NCI-H1694 treated with DMSO at 0.1 percent for 48 hours (cell line): ENCODE measurements at places on chromosomes 1 and 21.

- DNase-seq = no peak
These were observed 8.0 kb downstream of the ZNF669 start for GRCh38 chr1:247096112-247096511.

DNA sequence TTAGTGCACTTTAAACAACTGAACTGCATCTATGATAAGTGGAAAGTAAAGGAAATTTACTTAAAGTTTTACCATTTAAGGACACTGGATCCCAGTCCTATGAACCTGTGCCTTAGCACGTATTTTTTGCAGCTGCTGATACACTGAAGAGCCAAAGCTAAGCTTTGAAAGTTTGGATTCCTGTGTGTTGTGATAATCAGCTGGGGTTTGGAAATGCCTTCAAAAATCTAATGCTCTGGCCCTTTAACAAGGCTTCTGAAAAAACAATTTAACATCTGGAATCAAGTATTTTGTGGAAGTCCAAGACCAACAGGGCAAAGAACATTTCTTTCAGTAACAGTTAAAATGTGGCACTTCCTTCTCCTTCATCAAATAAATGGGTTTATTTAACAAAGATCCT lies 51.8 kb downstream of the DDAH1 start:
- no peak for DNase-seq

DNA sequence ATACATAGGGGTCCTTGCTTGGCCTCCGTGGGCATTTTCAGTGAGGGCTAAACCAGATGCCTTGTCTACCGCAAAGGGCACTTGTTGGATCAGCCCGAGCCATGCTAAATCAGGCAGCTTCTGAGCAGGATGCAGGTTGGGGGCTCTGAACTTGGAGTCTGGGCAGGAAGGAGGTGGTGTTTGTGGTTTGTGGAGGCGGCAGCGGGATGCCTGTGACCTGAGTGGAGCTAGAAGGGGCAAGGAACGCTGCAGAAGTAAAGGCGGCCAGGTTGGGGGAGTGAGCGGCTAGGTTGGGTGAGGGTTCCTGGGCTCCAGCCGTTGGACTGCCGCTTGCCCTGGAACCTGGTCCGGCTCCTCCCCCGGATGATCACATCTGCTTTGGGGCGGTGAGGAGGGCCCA lies 183.9 kb downstream of the CAMTA1 start:
- no peak for DNase-seq

DNA sequence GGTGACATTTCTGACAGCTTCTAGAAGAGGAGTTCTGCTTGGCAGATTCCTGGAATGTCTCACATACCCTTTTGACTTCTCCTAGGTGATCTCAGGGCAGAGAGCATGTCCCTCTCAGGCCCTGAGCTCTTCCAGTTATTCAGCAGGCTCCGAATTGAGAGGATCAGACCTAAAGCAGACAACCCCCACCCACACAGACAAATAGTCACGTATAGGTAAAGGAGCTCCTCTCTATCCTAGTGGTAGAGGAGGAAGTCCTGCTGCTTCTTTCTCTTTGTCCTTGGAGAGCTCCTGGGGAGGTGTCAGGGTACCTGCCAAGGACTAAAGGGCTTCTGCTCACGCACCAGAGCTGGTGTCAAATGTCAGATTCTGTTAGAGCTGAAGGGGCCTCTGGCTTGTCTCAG lies 128.1 kb downstream of the IER5 start:
- DNase-seq = no peak

DNA sequence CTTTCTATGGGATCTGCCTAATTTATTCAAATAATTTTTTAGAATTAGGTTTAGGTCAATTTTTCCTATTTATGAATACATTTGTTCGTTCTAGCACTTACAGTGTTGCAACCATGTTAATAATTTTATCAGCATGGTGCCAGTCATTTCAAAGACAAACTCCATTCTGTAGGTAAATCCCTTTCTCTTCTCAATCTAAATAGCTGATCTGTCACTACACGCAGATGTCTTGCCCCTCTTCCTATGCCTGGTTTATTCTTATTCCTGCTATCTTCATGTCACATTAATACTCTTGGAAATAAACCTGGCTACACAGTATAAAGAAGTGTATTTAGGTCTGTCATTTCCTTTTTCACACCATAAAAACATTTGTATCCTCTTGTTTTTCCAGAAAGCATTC lies 1172.4 kb downstream of the BRINP3 start:
- no peak for DNase-seq

- peak; percentile 19 for DNase-seq
These were observed 12.7 kb downstream of the C1QB start for GRCh38 chr1:22665752-22666151.

- DNase-seq = no peak
These were observed 1.2 kb downstream of the NT5C1A start for GRCh38 chr1:39670689-39671088.

- no peak for DNase-seq
These were observed 26.1 kb downstream of the PCAT6 start for GRCh38 chr1:202836623-202837403.

- no peak for DNase-seq
These were observed 184.8 kb upstream of the COA6 start for GRCh38 chr1:234188454-234188792.

GRCh38 chr1:64841330-64842065 lies 96.6 kb downstream of the RAVER2 start:
- DNase-seq = no peak

- peak; percentile 60 for DNase-seq
These were observed 90.2 kb downstream of the ESRRG start for GRCh38 chr1:216632980-216633379.

DNA sequence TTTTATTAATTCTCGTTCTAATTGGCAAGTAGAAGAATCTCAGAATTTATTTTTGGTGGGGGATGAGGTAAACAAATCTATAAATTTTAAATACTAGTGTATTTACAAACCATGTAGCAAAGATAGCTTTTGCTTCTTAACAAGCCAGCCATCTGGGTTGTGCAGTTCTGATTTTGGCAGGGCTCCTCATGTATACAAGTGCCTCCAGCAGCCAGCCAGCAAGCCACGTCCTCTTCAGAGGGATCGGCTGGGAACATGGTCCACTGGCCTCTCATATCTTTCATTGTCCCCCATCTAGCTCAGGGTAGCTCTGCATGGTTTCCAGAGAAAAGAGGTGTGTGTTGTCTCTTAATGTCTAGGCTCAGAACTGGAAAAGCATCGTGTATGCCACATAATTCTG lies 659.1 kb downstream of the MRPL39 start:
- peak; percentile 69 for DNase-seq

DNA sequence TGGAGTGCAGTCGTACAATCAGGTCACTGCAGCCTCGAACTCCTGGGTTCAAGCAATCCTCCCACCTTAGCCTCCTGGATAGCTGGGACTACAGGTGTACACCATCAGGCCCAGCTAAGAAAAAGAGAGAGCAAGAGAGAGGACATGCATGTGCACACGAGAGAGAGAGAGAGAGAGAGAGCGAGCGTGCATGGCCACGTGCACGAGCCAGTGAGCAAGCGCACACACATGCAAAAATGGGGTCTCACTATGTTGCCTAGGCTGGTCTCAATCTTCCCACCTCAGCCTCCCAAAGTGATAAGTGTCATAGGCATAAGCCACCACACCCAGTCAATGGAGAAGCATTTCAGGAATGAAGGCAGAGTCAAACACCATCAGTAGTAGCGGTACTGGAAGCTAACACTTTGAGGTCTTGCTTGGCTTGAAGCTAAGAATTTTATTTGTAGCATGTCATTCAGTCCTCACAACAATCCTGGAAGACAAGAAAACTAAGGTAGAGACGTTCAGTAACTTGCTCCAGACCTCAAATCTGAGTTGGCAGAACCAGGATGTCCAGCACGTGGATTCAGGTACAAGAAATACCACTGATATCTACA lies 14.5 kb downstream of the GNB1 start:
- DNase-seq = no peak

DNA sequence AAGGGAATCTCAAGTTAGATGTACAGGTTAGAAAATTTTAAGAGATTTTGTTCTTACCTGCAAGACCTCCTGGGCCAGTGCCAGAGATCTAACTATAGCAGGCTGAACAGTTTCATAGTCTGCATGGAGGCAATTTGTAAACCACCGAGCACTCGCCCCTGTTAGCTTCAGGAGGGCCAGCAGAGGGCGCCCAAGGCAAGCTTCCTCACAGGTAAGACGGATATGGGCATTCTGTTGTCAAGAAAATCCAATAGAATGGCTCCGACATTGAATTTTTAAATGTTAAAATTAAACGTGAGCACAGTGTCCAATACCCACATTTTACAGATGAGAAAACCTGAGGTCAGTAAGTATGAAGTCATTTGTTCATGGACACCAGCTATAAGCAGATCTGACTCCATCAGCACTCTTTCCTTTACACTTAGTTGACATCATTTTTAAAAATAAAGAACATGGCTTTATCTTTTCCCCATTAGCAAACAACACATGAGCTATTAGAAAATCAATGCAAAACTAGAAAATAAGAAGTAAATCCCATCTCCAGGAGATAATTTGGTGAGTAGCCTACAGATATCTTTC lies 2.2 kb downstream of the REG4 start:
- peak; percentile 62 for DNase-seq

DNA sequence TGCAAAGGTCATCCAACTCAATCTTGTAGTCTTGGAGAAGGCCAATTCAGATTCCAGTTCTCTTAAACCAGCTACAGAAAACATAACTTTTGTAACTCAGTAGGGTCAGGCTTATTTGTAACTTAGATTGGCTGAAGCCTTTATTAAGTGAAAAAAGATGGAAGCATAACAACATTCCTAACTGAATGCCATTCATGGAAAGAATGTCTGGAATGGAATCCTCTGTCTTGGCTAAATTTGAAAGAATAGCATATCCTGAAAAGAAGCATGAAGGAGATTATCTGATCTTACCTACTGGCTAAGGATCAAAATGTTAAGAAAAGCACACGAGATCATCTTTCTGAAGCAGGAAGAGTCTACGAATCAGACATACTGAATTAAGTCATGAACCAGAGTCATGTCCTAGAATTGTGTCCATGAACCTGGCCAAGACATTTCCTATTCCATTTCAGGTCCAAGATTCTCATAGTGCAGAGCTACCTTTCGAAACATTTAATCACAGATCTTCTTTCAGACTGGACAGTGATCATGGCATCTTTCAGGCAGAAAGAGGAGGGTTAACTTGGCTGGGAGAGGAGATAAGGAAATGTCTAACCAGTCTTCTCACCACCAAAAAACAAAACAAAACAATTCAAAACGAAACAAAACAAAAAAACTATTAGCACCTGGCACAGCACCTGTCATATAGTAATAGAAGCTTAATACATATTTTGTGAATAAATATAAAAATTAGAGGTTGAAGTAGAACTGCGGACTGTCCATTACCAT lies 75.6 kb downstream of the XCL2 start:
- no peak for DNase-seq

DNA sequence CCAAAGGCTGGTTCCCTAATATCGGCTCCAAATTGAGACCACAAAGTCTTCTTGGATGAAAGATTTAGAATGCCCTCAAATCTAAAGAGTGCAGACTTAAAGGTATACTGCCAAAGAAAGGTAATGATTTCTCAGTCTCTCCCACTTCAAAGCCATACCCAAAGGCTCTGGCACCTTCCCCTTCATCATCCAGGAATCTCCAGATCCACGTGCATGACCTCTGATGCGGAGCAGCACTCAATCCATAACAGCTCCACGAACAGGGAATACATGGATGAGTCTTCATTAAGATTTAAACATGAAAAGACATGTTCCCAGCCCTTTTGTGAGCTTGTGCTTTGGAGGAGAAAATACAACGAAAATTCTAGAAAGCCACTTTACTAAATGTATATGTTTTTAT lies 453.9 kb downstream of the DSCAM start:
- DNase-seq = no peak

GRCh38 chr1:163672976-163673758 lies 351.4 kb downstream of the NUF2 start:
- DNase-seq = no peak

DNA sequence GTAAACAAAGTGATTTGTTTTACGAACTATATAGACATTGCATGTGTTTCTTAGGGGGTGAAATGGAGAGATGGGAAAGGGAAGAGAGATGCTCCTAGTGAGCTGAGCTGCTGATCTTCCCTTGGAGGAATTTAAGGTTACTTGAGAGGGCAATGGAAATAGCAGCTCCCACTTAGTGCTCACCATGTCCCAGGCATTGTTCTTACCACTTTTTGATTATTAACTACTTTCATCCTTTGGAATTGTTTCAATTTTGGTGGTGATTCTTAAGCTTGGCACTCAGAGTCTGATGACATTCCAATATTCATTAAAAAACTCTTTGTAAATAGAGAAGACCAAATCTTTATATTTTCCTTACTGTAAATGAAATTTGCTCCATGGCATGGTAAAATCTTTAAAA lies 124.9 kb downstream of the ITSN1 start:
- no peak for DNase-seq

GRCh38 chr1:156214024-156214748 lies 1.4 kb downstream of the PMF1 start:
- DNase-seq = no peak

GRCh38 chr1:74943046-74943445 lies 191.1 kb upstream of the LHX8 start:
- DNase-seq = no peak

GRCh38 chr1:173187671-173188237 lies 19.4 kb downstream of the TNFSF4 start:
- DNase-seq = no peak

- no peak for DNase-seq
These were observed 13.6 kb downstream of the PCNX2 start for GRCh38 chr1:233281711-233282581.

DNA sequence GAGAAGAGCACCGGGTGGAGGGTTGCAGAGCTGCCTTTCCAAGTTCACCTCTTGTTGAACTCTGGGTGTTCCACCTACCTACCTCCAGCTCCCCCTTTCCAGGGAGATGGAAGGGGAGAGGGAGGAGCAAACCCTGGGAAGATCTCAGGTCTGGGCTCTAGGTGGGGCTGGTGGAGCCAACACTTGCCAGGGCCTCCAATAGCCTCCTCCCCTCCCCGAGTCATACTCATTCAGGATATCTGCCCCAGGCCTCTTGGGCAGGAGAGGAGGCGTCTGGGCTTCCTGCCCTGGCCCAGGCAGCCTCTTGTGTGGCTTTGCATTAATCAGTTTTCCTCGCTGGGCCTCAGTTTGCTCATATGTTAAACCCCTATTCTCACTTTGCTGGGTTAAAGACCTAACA lies 13.4 kb downstream of the RAP1GAP start:
- DNase-seq = no peak

GRCh38 chr21:32957545-32957944 lies 68.2 kb upstream of the OLIG2 start:
- DNase-seq = peak; percentile 71

GRCh38 chr1:83849191-83850061 lies 149.5 kb downstream of the TTLL7 start:
- DNase-seq = no peak

DNA sequence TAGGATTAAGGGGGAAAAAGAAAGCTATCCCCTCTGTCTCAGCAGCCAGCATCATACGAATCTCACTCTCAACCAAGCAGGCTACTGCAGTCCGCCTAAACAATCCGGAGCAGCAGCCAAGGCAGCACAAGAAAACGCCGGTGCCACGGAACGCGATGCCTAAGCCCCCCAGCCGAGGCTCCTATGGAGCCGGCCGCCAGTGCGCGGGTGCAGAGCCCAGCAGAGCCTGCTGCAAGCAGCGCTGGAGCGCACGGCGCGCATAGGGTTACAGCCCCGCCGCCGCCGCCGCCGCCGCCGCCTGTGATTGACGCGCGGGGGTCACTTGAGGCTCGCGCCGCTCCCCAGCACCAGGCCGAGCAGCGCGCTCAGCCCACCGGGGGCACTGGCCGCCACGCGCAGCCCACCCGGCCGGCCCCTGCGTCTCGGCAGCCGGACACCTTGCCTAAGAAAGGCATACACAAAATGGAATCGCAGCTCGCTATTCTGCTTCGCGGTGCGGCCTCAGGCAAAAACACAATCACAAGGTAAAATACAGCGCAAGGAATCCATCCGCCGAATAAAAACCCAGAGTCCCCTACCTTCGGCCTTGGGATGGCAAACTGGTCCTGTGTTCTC lies 780 bp downstream of the HIVEP3 start:
- no peak for DNase-seq
